ENCODE measurements at places on chromosomes 7 and 10.

- no peak for DNase-seq
Observed at GRCh38 chr10:118587881-118588651, 7.4 kb downstream of the PRLHR start.

GRCh38 chr10:124693396-124693795 lies 50.8 kb downstream of the FAM53B start:
- no peak for DNase-seq

DNA sequence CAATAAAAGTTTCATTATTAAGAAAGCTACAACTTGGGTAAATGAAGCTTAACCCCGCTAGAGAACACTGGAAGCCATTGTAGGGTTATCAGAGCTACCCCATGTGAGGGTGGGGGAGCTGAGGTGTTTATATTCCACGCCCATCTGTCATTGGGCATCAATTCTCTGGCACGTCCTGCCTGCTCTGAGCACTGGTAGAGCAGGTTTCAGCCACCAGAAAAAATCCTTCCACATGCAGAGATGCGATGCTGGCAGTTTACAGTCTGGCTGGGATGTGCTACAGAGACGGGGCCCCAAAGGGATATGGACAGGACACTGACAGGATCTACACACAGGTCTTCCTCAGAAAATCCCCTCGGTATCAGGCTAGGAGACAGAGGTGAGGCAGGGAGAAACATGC lies 15.9 kb upstream of the RAPGEF5 start:
- no peak for DNase-seq

DNA sequence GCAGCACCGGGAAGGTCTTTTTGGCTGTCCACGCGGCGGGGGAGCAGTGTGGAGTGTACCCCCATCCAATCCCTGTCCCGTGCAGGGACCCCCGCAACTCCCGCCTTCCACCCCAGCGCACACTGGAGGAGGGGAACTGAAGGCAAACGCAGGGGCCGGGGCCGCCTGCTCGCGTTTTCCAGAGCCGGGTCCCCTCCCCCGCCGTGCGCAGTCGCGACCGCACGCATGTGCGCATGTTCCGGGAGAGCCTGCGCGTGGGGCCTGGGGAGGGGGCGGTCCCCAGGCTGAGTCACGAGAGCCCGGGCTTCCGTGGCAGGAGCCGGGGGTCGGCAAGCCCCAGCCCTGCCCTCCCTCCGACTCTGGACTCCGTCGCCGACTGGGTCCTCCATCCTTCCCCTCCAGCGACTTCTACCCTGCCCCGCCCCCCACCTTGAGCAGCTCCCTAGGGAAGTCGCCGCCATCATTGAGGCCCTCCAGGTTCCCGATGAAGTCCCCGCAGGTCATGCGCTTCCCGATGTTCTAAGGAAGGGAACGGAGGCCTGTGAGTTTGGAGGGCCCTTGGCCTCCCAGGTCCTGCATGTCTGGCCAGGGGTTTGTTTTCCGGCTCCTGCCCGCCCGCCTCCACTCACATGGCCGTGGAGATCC lies 8.0 kb downstream of the PSD start:
- no peak for DNase-seq

DNA sequence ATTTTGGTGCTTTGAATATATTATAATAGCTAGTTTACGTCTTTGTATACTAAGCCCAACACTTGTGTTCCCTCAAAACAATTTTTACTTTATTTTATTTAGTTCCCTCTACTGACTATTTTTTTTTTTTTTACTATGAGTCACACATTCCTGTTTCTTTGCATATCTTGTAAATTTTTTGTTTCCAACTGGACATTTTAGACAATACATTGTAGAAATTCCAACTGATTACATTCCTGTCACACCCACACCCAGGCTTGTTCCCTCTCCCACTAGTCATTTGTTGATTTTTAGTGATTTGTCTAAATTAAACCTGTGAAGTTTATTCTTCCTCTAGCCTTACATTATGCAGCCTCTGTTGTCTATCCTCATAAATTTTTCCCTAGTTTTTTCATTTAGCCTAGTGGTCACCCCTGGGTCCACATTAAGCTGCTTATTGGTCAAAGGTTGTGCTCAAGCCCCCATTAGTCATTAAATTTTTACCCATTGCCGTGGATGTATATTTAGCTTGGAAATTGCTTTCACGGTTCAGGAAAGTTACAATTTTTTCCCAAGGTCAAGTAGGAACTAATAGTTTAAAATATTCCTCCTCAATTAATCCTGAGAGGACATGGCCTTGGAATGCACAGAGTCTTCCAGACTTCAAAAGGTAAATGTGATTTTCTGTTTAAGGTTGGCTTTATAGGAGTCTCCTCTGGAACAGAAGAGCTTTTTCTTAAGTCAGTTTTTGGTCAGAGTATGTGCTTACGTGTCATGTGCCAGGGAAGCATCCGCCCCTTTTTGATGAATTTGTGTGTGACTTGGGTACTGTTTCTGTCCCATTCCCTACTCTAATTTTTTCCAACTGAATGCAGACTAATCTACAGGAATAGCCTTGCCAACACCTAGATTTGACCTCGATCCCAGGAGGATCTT lies 207.6 kb upstream of the TMEM72 start:
- DNase-seq, result no peak

DNA sequence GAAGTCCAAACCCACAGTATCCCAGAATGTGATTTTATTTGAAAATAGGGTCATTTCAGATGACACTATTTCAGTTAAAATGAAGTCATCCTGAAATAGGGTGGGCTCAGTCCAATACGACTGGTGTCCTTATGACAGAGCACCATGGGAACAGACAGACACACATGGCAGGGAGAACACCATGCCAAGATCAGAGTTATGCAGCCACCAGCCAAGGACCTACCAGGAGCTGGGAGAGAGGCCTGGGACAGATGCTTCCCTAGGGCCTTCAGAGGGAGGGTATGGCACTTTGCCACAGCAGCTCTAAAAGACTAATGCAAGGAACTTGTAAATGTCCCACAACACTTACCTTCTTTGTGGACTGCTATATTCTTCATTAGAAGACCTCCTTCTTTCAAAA lies 226.5 kb downstream of the NEBL start:
- DNase-seq, result no peak

DNA sequence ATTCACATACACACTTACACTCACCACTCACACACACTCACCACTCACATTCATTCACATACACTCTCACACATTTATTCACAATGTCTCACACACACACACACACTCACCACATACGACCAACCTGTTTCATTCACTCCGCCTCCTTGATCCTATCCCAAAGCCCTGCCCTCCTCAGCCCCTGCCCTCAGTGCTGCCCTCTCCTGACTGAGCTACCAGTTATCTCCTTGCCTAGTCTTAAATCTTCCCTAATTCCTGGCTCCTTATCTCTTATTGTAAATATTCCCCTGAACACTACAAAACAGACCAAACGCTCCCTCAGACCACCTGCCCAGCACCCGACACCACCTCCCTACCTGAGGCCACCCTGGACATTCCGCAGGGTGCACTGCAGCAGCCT lies 26.1 kb upstream of the C10orf120 start:
- no peak for DNase-seq

DNA sequence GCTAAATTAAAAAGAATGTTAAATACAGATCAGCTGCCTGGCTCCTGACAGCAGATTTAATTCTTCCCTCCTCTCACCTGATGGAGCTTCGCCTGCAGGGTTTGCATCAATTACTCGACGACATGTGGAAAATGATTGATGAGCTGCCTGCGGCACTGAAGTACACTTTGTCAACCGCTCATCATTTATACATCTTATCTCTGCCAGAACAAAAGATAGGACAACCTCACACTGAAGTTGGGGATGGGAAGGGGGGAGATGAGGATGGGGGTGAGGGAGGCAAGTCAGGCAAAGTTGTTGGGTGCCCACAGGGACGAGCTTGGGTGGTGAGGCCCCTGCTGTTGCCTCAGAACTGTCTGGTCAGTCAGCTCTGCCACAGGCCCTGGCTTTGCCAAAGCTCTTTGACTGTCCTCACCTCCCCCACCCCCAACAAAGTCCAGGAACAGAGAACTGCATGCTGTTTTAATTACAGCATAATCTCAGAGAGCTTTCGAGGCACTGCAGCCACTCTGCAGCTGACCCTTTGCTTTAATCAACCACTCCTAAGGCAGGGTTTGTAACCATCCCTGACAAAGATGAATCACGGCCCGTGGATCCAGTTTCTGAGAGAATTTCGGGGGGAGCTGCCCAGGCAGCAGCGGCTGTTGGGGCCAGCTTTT lies 702.3 kb downstream of the LRMDA start:
- DNase-seq, result no peak

- no peak for DNase-seq
Observed at GRCh38 chr10:44980309-44981171, 1.9 kb upstream of the DEPP1 start.

DNA sequence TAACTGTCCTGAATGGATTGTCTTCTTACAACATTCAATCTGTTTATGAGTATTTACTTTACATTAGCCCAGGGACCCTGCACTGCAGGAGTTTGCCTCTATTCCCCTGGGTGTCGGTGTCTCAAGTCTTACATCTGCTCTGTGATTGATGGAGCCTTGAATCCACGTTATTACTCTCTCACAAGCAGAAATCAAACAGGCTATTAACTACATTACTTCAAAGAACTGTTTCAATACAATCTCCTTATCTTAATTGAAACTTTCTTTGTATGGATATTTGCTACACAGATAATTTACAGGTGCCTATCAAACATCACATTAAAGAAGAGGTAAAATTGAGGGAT lies 3.1 kb upstream of the ARID5B start:
- peak; percentile 6 for DNase-seq

GRCh38 chr7:133699386-133699785 lies 427.8 kb upstream of the LRGUK start:
- DNase-seq, result no peak

- DNase-seq, result no peak
Observed at GRCh38 chr10:29962166-29962850, 97.1 kb downstream of the JCAD start.

DNA sequence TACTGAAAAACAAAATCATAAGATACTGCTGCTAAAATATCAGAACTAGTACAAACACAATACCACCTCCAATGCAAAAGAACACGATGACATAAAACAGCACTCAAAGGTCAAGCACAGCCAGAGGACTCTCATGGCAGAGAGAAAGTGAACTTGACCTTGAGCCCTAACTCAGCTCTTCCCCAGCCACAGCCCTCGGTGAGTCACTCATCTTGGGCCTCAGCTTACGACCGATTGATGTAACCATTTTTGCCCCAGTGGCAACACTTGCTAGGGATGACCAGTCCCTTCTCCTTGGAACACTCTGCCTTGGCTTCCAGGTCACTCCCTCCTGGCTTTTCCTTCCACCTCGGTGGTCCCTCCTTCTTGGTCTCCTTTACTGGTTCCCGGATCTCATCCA lies 77.8 kb downstream of the JAZF1 start:
- DNase-seq, result no peak

DNA sequence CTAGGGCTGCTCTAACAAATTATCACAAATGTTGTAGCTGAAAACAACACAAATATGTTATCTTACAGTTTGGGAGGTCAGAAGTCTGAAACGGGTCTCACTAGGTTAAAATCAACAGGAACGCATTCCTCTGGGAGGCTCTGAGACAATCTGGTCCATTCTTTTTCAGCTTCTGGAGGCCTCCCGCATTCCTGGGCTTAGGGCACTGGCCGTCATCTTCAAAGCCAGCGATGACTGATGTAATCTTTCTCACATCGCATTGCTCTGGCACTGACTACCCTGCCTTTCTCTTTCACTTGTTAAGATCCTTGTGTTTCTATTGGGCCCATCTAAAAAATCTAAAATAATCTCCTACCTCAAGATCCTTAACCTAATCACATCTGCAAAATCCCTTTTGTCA lies 1071.5 kb upstream of the C7orf33 start:
- no peak for DNase-seq

- DNase-seq, result no peak
Observed at GRCh38 chr10:107800061-107800460, 635.6 kb upstream of the SORCS1 start.

DNA sequence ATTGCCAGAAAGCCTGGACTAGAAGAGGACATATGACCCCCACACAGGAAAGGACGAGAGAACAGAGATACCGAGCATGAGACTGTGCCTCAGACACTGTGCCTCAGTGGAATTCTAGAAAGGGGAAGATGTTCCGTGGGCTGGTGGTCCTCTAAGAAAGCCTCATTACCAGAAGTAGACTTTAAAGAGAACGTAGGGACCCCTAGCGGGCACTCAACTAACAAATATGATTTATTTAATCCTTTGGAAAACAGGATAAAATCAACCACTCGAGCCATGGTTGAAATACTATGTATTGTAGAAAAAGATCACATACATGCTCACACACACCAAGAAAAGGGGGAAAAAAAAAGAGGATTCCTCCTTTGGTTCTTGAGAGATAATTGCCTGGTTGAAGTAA lies 701.2 kb upstream of the SORCS1 start:
- peak; percentile 11 for DNase-seq

GRCh38 chr7:73504920-73505319 lies 17.2 kb downstream of the BAZ1B start:
- no peak for DNase-seq

DNA sequence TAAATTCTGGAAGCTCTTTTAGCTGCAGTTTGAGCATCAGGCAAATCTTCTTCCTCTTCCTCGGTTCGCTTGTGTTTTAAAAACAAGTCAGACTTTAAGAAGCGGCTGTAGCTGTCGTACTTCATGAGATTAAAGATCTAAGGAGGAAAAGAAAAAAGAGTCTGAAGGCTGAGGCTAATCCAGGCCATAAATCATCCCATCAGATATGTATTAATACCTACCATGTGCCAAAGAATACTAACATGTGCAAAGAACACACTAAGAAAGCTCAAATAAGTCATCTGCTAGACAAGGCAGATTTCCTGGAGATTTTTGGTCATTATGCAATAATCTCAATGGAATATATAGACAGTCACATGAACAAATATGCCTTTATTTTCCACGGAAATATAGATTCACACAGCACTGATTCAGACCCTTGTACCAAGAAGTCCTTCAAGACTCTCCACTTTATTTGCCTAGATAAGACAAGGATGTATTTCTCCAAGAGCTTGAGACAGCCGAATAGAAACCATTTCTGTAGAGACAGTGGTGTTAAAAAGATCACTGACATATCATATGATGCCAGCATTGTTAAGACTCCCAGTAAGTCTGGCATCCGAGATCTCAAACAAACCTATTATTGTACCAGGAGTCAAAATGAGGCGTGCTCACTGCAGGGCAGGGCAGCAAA lies 42.3 kb downstream of the RGS10 start:
- DNase-seq, result no peak

DNA sequence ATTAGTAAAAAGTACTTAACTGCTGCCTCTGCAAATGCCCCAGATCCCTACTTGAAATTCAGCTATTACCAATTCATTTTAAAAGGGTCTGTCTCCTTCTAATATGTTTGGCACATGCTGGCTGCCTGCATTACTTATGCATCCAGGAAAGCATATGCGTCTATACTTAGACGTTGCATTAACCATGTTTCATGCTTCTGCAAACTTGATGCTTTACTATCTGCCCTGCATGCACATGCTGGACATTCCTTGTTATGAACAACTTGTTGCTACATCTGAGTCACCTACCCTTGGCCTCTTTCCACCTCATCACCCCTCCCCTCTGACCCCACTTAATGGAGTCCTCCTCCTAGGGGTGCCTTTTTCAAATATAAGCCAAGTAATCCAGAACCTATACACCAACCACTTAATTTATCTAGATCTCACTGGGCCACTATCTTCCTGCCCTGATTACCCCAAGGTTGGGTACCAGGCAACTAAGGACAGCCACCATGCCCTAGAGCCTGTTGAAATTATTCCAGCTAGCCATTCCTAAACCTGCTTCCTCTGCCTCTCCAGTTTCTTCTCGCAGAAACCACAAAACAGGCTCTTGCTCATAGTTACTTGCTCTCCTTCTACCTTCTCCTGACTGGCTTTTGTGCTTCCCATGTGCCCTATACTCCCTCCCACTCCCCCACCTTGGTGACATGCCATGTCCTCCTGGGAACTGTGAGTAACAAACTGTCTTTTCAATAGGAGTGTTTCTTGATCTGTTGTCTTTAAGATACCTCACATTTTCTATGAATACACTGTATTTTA lies 1187.9 kb downstream of the REEP3 start:
- DNase-seq, result no peak

All from NCI-H1694 treated with DMSO at 0.1 percent for 48 hours (cell line).